Fibroblast of mammary gland (primary cell): ENCODE measurements at places on chromosomes 11 and 22.

DNA sequence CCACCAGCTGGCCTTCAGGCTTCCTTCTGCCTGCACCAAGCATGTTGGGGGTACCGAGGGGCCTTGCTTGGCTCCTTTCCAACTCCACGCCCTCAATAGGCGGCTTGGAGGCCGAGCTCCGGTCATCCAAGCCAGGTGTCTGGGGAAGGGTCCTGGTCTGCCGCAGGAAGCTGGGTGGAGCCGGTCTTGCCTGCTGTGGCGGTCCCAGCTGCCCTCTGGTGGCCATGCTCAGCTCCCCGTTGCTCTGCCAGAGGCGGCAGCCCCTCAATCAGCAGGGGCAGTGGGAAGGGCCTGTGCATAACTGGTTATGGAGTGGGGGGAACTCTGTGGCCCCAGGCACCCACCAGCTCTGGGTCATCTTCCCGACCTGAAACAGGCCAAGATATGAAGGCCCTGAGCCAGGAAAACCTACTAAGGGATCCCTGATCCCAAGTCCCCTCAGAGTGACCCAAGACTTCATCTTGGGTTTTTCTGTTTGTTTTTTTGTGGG is 3.2 kb downstream of the ARVCF start:
- DNase-seq: peak; percentile 34

GRCh38 chr22:26957176-26957575 is 299.8 kb downstream of the MIAT start:
- no peak for DNase-seq

DNA sequence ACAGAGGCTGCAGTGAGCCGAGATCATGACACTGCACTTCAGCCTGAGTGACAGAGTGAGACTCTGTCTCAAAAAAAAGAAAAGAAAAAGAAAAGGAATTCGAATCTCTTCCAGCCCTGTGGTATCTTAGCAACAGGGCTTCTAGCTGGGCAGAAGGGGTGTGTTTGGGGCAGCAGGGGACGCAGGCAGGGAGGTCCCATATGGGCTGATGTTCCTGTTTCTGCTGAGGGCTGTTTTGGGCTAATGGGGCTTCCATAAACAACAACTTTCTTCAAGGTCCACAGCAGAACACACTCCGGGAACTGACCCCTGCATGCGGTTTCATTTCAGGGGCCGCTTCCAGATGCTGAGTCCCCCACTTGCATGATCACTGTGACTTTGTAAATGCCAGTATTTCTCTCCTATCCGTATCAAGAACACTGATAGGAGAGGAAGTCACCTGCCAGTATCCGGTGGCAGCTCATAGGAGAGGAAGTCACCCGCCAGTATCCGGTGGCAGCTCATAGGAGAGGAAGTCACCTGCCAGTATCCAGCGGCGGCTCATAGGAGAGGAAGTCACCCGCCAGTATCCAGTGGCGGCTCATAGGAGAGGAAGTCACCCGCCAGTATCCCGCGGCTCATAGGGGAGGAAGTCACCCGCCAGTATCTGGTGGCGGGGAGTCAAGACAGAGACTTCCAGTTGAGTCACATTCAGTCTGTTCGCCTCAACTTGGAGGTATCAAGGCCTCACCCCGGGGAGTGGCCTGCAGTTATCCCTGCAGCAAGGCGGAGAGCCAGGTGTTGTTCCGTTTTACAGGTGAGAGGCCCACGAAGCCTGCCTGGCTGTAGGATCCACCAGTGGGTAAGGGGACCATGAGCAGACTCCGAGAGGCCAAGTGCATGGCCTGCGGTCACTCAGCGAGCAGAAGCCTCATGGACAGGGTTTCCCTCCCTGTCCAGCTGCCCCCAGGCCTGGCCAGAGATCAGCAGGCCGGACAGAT is 8.3 kb upstream of the FGF19 start:
- DNase-seq: no peak

DNA sequence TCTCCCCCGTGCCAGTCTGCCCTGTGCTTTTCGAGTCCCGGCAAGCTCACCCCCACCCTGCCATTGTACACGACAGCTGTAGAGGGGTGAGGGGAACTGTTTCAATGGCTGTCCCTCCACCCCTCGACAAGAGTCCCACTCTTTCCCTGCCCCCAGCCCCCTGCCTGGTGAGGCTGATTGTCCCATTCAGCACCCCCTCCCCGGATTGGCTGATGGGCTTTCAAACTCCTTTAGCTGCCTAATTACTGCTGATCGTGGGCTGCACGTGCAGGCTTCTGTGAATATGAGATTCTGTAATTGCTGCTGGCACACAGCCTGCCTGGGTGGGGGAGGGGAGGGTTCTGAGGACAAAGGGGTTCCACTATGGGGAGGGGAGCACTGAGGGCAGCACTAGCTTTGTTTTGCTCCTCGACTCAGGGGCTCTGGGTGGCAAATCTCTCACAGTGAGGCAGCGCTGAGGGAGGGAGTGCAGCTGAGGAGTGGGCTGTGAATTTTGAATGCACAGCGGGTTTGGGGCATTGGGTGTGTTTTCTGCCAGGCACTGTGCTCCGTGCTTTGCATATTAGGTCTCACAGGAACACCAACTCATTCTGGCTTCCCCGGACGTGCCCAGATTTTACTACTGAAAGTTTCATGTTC is 42.6 kb upstream of the ACCSL start:
- DNase-seq: no peak
